ENCODE measurements at places on chromosomes 7 and 10.
A peak's percentile ranks its signal among the peaks of the same experiment; 100 is the strongest.

DNA sequence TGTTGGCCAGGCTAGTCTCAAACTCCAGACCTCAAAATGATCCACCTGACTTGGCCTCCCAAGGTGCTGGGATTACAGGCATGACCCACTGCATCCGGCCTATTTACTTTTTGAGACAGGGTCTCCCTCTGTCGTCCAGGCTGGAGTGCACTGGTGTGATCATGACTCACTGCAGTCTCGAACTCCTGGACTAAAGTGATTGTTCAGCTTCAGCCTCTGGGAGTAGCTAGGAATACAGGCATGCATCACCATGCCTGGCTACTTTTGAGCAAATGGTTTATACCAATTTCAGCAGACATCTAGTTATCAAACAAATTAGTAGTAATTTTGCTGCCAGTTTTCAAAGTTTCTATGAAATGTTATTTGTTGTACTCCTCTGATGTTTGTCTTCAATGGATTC lies 2.2 kb upstream of the WAC start:
- DNase-seq, result no peak

GRCh38 chr7:137007001-137007694 lies 138.7 kb downstream of the CHRM2 start:
- DNase-seq, result no peak

GRCh38 chr7:38669965-38670520 lies 38.9 kb upstream of the AMPH start:
- DNase-seq, result no peak

DNA sequence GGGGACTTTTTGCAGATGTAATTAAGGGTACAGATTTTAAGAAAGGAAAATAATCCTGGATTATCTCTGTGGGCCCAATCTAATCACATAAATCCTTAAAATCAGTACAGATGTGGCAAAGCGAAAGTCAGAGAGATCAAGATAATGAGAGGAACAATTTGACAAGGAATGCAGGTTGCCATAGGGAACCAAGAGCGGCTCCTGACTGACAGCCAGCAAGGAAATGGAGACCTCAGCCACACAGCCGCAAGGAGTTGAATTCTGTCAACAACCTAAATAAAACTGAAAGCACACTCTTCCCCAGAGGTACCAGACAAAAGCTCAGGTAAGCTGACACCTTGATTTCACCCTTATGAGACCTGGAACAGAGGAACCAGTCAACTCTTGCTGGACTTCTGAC lies 3.4 kb upstream of the PNPLA8 start:
- DNase-seq, result peak; percentile 53

GRCh38 chr7:130140551-130141160 lies 64.5 kb downstream of the TMEM209 start:
- DNase-seq, result no peak

DNA sequence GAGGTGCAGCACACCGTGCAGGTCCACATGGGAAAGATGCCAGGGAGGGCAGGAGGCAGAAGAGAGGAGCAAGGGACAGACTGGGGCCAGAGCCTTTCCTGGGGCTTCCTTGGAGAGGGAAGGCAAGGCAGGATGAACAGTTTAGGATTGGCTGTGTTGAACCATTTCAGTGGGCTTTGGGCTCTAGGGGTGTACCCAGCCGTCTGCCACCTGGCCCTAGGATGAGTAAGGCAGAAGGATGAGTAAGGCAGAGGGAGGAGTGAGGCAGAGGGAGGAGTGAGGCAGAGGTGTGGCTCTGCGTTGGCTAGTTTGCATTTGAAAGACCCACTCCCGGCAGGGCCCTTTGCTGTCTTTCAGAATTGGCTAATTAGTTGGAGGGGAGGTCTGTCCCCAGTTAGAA lies 31.5 kb upstream of the PRF1 start:
- DNase-seq, result no peak

DNA sequence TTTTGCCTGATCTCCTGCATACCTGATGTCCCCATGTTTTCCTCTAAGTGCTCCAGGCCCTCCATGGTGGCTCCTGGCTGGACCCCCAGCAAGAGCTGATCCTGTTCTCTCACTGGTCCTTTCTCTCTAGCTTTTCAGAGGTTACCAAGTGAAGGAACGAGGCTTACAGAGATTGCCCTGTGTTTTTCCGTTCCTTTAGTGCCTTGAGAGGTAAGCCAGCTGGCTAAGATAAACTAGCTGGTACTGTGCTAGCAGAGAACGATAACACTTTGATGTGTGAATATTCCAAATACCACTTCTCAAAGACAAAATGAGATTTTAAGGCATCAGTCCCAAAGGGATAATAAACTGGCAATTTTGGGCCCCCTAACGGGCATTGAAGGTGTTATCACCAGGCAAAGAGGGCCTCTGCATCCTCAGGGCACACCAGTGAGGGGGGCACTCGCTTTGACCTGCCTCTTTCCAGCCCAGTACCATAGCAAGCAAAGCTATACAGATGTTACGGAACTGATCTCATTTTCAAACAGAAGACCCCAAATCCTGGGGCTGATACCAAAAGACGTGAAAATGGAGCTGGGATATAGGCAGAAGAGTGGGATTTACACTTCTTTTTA lies 8.4 kb upstream of the CCNY start:
- DNase-seq, result no peak

- no peak for DNase-seq
These were observed 23.6 kb upstream of the PDLIM1 start for GRCh38 chr10:95314192-95314918.

- no peak for DNase-seq
These were observed 31.6 kb upstream of the GPNMB start for GRCh38 chr7:23214938-23215337.

DNA sequence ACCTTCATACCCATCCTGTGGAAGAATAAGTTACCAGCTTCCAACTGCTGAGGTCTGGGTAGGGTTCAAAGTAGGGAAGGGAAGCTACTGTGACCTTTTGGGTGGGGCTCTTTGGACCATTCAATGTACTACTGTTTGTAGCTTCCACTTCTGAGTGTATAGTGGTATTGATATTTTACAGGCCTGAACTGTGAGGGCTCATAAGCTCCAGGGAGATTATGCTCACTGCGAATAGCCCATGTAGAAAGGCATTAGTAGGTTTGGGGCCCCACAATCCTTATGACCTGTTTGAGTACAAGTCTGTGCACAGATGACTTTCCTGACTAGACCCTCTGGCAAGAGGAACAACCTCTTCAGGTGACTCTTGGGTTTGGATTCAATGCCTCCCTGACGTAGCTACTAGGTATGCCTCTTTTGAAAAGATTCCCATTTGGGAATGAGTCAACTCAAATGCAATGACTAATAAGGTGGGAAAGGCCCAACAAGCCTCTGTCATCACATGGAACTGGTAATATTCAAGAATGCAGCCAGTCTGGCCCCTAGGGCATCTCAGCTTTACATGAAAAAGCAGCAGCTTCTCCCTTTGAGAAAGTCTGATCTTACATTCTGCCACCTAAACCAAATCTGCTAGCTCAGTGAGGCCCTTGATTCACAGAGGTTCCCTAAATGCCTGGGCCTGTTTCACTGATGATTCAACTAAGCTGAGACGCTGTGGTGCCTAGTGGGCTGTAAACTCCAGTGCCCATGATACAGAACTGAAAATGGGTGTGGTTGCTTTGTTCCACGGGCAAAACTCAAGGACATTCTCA lies 79.8 kb downstream of the ABI1 start:
- DNase-seq, result no peak

DNA sequence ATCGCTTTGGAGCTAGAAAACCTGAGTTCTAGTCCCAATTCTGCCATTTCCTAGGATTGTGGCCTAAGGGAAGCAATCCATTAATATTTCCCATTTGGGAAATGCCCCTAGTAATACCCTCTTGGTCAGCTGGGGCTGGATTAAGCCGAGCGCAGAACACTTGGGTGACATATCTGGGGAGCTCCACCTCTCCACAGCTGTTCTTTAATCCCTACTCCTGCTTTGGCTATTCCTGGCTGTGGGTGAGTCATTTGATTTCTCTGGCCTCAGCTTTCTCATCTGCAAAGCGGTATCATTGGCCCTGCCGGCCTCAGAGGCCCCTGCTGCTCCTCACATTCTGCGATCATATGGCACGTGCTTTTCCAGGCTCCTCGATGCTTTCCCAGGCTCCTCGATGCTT lies 108.3 kb downstream of the BUB3 start:
- DNase-seq, result no peak

DNA sequence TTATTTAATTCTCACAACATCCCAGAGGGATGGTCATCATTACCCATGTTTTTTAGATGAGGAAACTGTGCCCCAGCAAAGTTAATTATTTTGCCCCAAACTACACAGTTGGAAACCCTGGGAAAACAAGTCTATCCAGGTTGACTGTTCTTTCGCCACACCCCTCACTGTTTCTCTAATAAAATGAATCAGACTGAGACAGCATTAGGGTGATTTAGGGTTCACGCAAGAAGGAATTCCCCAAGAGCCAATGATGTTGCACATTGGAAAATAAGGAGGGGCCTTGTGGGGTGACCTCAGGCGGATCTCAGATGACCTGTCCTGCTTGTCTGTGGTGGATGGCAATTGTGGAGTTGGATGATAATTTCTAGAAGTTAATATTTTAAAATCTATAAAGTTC lies 135.7 kb upstream of the TBX20 start:
- DNase-seq, result no peak

GRCh38 chr7:82629583-82629982 lies 186.0 kb upstream of the CACNA2D1 start:
- no peak for DNase-seq

DNA sequence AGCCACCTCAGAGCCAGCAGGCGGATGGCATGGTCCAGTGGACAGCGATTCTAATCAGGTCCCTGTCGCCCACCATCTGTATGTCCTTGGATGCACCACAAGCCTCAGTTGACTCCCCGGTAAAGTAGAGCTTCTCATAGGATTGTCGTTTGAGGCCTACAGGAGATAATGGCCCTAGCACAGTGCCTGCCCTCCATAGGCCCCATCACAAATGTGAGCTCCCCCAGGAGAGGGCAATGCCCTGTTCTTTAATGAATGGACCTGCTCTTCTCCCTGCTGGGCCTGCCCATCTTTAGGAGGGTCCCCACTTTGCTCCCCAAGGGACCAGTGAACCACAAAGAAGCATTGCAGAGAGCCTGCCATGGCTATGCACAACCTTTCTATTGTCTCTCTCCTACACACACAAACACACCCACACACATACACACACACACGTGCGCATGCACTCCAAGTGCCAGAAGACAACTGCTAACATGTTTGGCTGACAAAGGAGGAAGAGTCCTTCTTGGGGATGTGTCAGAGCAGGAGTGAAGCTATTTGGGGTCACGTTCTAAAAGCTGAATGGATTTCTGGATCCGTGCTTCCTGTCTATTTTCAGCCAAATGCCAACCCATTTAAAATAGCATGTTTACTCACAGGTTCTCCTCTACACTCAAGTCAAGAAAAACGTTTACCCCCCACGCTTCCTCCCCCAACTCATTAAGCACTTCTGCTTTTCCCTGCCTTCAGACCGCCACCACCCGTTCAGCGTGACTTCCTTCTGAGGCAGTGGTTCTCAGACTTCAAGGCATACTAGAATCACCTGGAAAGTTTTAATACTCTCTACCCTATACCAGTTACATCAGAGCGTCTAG lies 196.1 kb downstream of the GRID1 start:
- no peak for DNase-seq

DNA sequence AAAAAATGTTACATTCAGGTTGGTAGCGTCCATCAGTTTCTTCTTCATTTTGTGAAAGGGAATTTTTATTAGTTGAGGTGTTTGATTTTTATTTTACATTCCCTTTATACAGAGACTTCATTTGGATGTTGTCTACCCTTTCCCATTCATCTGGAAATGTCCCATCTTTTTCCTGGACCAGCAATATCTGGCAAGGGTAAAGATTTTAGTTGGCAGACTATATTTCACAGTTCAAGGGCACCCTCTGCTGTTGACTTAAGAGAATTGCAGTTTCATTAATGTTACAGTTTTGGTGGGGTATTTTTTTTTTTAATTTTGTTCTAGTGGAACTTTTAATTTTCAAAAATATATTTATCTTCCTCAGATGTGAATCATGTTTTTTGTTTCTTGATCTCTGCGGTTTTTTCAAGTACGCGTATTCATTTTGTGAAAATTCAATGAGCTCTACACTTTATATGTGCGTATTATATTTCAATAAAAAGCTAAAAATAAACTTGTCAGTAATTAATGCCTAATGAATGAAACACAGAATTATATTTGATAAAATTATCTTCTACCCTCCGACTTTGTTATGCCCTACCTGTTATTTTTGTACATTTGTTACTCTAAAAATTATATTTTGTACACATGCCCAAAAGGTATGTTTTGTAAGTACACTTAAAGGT lies 97.9 kb upstream of the KLF14 start:
- peak; percentile 19 for DNase-seq

DNA sequence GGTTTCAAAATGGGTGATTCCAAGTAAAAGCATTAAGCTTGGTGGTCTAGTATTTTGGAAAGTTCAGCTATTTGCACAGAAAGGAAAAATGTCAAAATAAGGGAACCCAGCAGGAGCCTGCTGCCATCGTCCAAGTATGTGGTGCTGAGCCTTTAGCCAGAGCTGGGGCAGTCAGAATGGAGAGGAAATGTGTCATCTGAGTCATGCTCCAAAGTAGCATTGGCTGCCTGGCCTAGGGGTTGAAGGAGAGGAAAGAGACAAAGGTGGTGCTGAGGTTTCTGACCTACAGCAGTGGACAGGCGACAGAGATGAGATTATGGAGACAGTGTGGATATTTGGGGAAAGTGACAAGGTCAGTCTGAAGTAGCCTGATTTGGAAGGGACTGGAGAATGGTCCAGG lies 103.9 kb downstream of the PLCE1 start:
- DNase-seq, result no peak

DNA sequence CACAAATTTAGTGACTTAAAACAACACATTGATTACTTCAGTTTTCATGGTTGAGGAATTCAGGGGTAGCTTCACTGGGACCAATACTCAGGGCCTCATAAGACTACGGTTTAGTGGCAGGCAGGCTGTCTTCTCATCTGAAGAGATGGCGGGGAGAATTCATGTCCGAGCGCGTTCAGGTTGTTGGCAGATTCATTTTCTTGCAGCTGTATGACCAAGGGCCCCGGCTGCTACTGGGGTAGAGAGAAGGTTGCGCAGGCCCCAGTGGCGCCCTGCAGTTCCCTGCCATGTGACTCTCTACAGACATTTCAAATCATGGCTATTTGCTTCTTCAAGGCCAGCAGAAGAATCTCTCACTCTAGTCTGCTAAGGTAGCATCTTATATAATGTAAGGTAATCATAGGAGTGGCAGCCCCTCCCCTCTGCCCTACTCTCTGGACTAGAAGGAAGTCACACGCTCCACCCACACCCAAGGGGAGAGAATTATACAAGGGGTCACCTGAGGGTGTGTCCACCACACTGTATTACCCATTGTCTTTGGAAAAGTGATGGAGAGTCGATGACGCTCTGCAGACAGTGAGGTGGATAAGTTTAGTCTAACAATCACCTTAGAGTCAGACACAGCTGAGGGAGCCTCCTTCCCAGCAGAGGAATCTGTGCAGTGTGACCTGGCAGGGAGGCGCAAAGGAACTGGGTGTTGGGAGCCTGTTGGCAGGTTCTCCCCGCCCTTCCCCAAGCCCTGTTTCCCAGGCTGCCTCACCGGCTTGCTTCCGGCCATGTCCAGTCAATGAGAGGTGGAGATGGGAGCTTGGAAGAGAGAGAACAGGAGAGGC lies 35.7 kb upstream of the PLEKHA1 start:
- DNase-seq, result no peak

DNA sequence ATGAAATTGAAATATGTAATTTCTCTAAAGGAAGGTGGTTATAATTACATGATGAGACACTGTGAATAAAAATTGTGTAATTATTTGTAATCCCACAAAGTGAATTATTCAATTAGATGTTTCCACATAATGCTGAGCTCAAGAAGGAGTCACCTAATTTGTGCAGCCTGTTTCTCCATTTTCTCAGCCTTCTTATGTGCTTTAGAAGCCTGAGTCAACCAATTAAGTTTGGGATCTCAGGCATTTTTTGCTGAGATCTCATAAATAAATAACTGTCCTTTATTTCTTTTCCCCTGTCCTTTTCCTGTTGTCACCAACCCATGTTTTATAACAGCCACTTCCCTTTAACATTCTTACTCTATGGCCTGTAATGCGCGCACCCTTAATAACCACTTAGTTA lies 506.5 kb upstream of the SEMA3D start:
- DNase-seq, result no peak

Measured in NCI-H146 (cell line).